ENCODE measurements at places on chromosomes 2 and 18.

DNA sequence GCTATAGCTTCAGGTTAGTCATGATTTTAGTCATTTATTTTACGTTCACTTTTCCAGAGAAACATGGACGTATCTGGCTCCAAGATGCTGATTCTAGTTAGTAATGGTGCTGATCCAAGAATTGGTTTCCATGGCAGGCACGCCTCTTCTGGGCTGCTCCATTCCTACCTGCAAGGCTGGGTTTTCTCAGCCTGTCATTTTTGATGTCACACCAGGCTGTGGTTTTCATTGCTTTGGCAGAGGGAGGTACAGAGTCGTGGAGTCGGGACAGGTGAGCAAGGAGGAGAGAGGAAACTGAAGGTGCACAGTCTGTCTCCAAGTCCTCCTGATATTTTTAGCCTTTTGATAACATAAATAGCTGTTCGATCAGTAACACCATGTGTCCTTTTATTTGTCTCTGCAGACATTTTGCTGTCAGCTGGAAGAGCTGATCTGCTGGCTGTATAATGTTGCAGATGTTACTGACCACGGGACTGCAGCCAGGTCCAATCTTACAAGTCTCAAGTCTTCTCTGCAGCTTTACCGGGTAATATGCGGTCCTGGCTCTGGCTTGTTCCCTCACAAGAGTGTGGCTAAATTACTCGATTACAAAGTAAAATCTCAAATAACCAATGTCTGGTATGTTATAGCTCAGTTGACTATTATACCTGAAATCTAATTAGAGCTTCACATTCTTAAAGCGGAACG lies 17.8 kb downstream of the CEP68 start:
- DNase-seq = no peak

DNA sequence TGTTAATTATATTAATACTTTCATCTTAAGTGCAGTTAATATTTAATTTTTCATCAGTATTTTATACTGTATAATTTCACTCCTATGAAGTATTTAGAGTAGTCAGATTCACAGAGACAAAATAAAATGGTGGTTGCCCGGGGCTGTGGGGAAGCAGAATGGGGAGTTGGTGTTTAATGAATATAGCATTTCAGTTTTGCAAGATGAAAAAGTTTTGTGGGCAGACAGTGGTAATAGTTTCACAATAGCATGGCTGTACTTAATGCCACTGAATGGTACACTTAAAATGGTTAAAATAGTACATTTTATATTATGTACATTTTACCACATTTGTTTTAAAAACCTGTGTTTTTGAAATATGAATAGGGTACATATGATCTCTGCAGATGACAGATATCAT lies 31.2 kb downstream of the CFAP221 start:
- DNase-seq = no peak

GRCh38 chr2:133167990-133168389 lies 400.3 kb downstream of the NCKAP5 start:
- no peak for DNase-seq

DNA sequence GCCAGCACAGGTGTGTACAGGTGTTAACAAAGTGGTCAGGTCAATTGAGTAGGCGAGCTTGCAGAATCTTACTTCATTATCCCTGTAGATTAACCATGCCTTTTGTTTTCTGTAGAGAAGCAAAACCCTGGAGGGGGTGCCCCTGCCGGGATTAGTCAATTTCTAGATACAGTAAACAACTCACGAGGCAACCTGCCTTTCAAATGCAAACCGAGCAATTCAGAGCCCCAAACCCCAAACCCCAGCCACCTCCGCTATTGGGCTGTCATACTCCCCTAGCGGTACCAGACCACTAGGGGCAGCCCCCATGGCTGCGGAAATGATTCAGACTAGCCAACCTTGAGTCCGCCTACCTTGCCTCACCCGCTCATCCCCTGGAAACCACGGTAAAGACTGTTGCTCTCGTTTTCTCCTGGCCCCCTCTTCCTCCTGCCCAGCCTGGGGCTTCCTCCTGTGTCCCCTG lies 61.4 kb upstream of the KIF5C start:
- no peak for DNase-seq

GRCh38 chr2:235851828-235852525 lies 316.2 kb downstream of the GBX2 start:
- DNase-seq = no peak

DNA sequence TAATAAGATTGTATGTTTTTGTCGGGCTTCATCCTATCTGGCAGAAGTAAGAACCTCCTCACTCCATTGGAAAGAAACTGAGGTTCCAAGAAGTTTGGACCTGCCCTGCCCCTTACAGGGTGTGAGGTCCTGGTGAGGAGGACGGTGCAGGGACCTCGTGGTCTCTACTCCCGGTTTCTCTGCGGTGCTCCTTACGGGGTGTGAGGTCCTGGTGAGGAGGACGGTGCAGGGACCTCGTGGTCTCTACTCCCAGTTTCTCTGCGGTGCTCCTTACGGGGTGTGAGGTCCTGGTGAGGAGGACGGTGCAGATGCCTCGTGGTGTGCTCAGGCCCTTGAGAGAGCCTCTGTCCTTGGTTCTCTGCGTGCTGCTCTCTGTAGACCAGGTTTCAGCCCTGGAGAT lies 5.2 kb downstream of the CTDP1 start:
- peak; percentile 17 for DNase-seq

DNA sequence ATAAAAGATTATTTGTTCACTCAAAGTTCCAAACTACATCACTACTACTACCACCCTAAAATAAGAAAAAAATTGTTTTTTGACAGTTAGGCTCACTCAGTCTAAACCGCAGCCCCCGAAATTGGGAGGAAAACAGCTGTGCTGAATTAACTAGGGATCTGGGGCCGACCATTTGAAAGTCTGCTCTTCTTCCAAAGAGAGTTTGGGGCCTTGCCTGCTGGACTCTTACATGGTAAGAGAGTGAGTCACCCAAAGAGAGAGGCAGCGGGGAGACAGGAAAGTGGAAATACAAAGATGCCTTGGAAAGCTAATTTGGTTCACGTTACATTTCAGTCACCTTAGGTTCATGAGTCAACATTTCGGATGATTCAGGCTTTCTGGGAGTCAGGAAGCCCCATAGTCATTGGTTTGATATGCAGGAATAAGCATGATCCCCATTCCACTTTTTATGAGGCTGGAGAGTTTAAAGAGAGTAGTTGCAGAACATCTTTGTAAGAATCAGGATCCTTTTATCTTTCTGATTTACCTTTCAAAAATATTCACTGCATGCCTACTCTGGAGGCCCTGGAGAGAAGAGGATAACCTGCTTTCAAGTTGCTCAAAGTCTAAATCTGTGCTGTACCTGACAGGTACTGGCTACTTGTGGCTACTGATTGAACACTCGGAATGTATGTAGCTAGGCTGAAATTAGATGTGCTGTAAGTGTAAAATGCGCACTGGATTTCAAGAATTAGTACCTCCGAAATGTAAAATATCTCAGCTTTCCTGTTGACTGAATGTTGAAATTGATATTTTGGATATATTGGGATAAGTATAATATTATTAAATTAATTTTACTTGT lies 995 bp upstream of the RTN4 start:
- DNase-seq = peak; percentile 97

DNA sequence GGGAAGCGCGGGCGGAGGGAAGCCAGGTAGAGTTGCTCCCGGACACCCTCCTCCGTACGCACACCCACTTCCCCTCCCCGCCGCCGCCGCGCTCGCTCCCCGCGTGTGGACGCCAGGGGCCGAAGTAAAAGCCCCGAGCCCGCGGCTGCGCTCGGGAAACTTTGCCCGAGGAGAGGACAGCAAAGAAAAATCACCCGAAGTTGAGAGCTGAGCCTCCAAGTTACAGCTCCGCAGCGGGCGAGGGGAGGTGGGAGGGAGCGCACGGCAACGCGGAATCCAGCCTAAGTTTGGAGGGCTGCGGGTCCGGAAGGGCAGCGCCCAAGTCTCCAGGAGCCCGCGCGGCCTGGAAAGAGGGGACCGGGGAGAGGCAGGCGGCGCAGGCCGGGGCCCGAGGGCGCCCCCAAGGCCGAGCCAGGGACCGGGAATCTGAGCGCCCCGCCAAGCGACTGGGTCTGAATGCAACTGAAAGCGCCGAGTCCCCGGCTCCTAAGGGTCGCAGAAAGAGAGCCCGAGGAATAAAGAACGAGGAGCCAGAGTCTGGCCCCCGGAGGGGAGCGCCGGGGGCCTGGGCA lies 706 bp upstream of the BCL11A start:
- DNase-seq = peak; percentile 33

GRCh38 chr2:198656869-198657268 lies 800.9 kb downstream of the SATB2 start:
- DNase-seq = no peak

GRCh38 chr2:101380376-101380775 lies 6.9 kb downstream of the CREG2 start:
- no peak for DNase-seq

DNA sequence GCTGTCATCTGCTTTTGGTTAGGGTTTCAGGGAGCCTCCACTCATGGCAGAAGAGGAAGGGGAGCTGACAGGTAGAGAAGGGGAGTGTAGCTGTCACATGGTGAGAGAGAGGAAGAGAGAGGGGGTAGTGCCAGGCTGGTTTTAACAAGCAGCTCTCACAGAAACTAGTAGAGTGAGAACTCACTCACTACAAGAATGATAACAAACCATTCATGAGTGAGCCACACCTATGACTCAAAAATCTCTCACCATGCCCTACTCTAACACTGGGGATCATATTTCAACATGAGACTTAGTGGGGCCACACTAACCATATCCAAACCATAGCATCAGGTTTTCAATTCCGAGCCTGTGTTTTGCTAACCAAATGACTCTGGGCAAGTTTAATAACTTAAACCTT lies 274.9 kb upstream of the VWC2L start:
- DNase-seq = no peak

- no peak for DNase-seq
Measured at GRCh38 chr2:189143925-189144324, 35.6 kb downstream of the COL5A2 start.

DNA sequence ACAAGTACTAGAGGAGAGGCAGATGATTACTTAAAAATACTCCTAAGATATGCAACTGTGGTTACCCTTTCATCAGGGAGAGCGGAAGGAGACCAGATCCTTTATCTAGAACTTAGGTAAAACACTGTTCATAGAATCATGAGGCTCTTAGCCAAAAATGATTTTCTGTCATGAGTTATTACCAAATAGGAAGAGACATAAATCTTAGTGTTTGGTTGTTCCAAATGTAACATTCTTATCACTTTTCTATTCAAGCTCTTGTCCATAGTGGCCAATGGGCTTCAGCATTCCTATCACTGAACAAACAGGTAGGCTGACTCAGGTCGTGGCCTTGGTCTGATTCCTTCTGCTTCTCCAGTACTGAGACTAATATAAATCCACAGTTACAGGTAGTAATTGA lies 38.5 kb downstream of the RPRD1A start:
- no peak for DNase-seq

DNA sequence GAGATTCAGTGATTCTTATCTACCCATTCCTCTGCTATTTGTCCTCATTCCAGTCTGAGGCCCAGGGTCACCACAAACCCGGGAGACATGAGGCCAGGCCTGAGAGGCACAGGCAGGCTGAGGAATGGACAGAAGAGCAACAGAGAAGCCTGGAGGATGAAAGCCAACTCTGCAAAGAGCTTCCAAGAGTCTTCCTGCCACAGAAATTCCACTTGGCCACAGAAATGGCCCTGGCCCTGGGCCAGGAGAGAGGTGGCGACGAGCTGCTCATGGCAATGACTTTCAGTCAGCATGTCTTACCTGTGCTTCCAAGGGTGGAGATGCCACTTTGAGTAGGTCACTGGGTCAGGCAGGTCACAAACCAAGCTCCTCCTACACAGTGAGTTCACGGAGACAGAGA lies 155.3 kb upstream of the PKDCC start:
- no peak for DNase-seq

DNA sequence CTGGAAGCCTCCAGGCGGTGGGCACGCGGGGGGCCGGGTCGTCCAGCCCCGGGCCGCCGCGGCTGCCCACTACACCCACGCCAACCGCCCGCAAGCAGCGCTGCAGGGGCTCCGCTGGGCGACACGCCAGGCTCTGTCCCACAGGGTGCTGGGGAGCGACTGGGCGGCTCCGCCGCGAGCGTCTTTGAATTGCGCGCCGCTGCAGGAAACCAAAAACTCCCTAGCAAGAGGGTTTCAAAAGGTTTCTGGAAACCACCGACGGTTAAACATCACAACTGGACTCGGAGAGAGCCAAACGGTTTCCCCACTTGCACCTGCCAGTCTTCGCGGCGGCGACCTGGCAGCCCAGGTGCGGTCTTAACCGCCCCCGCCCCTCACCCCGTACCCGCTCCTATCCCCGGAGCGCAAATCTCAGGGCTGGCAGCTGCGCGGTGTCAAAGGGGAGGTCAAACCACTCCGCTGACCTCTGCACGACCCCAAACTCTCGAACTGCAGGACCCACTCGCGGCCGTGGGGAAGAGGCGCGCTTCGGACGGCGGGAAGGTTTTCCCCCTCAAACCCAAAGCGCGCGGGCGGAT lies 1.0 kb downstream of the CXCR4 start:
- peak; percentile 19 for DNase-seq

GRCh38 chr18:44725300-44726058 lies 44.8 kb downstream of the SETBP1 start:
- DNase-seq = peak; percentile 64

DNA sequence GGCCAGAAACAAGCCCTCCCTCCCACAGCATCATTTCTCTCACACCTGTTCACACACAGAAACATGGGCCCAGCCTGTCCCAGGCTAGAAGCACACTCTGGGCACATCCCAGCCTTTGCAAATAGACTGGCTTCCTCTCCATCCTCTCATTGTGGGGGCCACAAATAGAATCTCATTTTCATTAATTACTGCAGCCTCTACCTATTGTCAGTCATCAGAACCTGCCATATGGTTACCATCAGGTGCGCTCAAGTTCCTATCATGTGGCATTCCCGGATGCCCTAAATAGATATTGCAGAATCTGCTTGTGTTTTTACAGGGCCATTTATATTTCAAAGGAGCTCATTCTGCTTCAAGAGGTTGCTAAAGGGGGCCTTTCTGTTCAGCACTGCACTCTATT lies 460.7 kb downstream of the BCL11A start:
- DNase-seq = no peak

DNA sequence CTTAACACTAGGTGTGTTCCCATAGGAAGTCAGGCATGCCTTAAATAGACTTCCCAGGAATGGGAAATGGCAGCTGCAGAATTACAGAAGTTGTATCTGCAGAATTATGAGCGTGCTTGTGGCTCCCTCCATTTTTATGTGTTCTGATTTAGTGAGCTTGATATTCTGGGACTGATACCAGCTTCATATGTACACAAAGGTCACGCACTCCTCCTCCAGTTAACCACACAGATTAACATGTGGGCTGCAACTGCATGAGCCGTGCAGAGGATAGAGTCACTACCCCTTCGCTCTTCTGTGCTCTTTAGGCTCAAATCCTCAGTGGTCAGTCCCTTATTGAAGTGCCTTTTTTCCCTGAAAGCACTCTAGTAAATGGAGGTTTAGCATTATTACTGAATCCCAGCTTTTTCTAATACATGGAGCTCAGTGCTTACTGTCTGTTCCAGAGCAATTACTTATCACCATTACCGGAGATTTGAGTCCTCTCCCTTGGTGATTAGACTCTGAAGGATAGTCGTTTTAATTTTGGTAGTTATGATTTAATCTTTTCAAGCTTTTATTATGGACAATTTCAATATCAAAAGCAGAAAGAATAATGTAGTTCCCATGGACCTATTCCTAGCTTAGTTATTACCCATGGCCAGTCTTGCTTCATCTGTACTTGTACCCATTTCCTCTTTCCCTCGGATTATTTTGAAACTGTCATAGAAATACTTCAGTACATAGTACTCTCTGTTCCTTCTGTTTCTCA lies 238.3 kb downstream of the PRKCE start:
- no peak for DNase-seq
